Hippocampal formation (tissue), 2 donors: ENCODE measurements at places on chromosomes 12 and 14.

GRCh38 chr14:75561013-75561432 is 17.4 kb upstream of the FLVCR2 start:
- DNase-seq: peak; percentile 43

DNA sequence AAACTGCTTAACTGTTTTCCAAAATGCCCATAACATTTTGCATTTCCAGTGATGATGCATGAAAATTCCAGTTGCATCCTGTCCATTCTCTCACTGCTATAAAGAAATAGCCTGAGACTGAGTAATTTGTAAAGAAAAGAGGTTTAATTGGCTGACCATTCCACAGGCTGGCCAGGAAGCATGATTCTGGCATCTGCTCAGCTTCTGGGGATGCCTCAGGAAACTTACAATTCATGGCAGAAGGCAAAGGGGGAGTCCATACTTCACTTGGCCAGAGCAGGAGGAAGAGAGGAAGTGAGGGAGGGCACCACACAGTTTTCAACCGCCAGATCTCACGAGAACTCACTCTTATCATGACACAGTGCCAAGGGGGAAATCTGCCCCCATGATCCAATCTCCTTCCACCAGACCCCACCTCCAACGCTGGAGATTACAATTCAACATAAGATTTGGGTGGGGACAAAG is 18.2 kb upstream of the CLEC2D start:
- no peak for DNase-seq

DNA sequence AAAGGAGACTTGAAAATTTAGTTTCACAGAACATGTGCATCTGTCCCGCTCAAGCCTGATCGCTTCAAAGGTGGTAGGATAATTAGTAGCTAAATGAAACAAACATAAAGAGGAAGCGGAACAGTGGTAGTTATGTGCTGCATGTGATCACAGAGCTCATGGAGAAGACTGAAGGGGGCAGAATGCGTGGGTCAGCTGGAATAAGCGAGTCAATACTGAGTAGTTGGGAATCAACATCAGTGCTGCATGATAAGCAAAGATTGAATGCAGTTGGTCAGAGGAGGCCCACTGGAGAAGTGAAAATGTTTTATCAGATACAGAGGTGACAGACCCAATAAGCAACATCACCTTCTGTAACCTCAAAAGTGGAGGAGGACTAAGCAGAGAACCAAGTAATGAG is 95.1 kb upstream of the RFX4 start:
- DNase-seq: no peak

DNA sequence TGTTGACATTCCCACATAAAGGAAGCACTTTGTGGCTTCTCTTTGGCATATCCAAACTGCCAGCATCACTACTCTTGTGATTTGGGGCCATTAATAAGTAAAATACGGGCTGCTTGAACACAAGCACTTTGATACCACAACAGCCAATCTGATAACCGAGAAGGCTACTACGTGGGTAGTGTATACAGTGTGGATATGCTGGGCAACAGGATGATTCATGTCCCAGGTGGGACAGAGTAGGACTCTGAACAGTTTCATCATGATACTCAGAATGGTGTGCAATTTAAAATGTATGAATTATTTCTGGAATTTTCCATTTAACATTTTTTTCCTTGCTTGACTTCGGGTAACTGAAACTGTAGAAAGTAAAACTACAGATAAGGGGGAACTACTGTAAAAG is 225.0 kb upstream of the DDHD1 start:
- DNase-seq: no peak

DNA sequence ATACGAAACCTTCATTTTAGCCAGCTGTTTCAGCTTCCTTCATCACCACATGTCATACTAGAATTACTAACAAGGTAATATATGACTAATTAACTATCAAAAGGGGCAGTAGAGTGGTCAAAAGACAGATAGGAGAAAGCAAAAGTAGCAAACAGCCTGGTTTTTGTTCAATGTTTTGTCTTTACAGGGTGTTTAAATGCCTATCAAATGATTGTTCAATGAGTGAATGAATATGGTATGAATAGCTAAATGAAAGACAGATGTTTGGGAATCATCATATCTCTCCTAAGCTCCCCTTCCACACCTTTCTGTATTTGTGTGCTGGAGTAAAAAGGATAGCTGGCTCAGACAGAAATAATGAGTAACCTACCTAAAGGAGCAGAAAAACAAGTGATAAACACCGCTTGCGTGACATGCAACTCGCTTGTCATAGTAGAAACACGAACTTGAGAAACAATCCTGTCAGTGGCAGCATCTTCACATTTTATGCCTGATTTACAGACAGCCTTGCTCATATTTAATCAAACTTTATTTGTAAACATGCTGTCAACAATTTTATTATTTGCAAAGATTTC is 34.2 kb downstream of the ABCC9 start:
- no peak for DNase-seq

DNA sequence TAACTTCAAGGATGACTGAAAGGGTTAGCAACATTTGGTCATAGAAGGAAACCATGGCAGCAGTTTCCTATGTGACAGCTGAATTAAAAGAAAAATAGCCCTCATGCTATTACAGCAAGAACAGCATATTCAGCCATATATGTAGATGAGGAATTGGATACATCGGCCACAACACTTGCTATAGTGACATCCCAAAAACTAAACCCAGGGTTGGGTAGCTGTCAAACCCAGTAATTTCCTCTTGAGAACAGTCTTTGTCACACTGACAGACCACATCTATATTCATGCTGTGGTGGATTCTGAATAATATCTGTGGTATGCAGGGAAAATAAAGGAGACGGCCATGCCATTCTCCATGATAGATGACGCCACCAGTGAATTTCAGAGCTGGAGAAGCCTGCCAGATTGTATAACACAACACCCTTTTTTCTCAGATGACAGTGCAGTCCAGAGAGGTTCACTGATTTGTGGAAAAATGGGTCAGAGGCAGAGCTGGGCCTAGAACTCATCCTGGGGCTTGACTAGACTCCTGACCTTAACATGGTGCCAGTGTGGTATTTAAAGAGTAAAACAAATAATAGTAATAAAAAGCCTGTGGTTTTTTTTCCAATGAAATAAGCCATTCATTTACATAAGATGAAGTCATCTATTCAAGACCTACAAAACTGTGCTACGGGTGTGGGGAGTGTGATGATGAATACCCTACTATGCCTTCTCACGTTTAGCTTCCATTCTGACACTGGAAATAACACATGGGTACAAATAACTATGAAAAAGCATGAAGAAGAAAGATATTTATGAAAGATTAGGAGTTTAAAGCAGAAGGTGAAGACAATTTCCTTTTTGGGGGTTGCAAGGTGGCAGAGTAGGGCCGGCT is 32.3 kb downstream of the EFCAB11 start:
- no peak for DNase-seq

DNA sequence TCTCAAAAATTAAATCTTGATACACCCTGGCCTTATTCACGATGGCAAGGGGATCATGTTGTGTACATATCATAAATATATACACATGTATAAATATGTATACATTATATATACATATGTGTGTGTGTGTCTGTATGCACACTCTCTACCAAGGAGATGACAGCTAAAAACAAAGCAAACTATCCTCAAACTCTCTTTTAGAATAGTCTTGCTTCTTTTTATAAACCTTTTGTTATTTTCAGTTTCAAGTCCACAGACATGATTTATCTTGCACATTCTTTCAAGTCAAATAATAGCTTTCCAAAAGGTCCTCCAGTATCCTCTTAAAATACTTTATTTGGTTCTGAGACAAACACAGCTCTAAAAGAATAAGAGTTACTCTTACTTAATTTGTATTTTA is 8.4 kb downstream of the ANO6 start:
- DNase-seq: no peak

- DNase-seq: no peak
Measured at GRCh38 chr12:68158432-68158831, 1.1 kb downstream of the IFNG start.

- no peak for DNase-seq
Measured at GRCh38 chr14:25516838-25517237, 466.9 kb upstream of the STXBP6 start.

DNA sequence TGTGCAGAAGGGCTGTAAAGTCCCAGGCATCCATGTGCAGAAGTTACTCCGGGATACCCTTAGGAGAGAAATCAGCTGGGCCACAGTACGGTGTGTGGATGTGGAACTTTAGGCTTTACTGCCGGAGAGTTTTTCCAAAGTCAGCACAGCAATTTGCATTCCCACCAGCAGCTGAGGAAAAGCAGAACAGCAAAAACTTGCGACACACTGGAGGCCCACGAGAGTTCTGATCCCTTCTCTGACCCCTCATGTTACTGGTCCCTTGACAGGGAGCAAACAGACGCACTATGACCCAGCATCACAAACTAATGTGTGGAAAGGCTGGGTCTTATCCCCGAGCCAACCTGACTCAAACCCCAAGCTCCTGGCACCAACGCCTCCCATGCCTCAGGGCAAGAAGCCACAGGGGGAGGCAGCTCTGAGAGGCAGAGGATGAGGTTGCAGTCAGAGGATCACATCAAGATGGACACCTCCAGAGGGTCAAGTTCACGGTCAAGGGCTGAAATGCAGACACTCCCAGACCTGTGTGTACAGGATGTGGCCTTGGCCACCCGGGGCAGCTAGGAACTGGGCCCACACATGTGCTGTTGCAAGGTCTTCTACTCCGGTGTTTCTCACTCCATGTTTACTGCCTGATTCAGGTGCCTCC is 38.6 kb downstream of the CCDC88C start:
- DNase-seq: no peak

- DNase-seq: no peak
Measured at GRCh38 chr14:106210650-106211049, 684.3 kb downstream of the TMEM121 start.

DNA sequence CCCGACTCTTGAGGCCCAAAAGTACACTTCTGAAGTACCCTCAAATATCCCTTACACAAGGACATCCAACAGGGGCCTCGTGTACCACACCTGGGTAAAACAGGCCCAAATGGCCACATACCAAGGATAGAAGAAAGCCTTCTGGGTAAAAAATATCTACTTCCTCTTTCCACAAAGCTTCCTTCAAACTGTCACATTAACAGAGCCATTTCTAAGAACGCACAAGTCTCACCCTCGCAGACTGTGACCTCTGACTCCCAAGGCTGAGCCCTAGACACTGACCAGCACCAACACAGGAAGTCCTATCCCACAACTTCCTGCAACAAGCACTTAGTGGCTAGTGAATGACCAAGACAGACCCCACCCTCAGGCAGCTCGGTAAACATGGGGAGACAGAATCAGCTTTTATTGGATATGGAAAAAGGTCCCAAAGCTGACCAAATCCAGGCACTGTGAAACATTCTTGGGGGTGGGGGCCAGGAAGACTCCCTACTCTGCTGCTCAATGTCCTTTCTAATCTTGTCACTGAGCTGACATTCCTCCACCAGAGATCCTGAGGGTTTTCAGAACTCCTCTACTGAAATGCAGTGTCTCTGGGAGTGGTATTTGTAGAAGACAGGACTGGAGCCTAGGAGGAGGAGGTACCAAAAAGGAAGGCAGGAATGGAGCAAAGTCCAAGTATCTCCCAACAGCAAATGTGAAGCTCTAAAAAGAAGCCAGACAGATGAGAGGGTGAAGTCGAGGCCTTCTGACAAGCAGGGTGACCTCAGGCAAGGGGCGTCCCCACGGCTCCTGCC is 15.9 kb downstream of the KCTD10 start:
- peak; percentile 15 for DNase-seq

GRCh38 chr12:7915661-7916403 is 20.2 kb downstream of the SLC2A3 start:
- DNase-seq: no peak

- no peak for DNase-seq
Measured at GRCh38 chr12:3530548-3530947, 39.5 kb downstream of the PRMT8 start.

DNA sequence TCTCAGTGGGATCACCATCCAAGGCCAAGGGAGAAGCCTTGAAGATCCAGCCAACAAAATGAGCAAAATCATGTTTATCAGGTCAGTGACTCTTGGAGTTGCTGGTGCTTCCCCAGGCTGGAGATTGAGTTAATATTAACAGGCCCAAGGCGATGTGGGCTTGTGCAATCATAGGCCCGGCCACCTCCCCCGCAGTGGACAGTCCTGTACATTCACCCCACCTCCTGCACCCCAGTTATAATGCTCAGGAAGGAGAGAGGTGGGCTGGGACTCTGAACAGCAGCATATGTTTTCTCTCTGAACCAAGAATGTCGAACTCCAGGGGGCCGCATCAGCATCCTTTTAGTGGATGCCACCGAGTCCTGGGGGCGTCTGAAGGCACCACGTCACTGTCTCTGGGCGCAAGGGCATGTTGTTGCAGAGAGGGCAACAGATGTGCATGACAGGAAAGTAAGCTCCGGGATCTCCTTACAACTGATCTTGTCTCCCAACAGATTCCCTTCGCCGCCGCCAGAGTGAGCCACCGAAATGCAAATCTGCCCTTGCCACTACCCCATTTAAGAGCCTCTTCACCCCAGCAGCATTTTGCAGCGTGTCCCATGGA is 32.2 kb upstream of the SERPINA6 start:
- peak; percentile 5 for DNase-seq

DNA sequence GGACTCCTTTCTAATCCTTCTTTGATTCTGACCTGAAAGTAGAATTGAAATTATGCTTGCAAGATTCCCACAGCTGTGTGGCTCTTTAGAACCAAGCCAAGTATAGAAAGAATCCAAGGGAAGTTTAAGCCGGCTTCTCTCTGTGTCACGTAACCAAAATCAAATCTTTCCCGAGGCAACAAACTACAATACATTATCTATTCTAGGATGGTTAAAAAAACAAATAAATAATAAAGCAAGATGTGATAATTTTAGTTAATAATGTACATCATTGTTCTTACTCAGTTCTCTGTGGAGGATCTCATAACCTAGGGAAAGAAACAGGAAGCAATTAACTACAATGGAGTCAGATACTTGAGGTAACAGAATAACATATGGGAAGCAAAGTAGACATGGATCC is 78.1 kb upstream of the ST8SIA1 start:
- DNase-seq: no peak

GRCh38 chr12:95997911-95998510 is 1.9 kb upstream of the HAL start:
- no peak for DNase-seq

GRCh38 chr12:85392508-85392907 is 112.5 kb downstream of the ALX1 start:
- DNase-seq: no peak

GRCh38 chr14:24892497-24893051 is 157.4 kb downstream of the STXBP6 start:
- DNase-seq: no peak

DNA sequence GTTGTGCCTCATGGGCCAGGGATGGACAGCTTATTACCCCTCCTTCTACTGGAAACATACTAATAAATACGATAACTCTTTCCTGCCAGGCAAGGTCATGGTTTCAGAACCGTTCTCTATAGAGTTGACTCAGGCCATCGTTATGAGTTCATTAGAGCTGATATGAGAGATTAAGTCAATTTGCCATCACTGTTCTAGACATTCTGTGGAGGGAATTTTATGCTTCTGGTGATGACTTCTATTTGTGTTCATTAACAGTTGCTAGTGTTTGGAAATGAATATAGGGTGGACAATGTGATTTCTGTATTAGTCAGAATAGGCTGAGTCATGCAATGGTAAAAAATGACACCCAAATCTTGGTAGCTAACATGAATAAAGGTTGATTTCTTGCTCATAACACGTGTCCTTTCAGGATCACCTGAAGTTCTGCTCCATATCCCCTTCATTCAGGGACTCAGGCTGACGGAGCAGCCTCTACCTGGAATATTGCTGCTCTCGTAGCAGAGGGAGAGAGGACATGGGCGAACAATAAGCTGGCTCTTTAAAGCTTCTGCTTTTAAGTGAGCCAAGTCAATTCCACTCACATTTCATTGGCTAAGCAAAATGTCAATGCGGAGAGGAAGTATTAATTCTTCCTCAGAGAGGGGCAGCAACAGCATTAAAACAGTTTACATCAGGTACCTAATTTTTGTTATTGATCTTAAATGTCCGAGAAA is 18.5 kb upstream of the TBPL2 start:
- DNase-seq: no peak
